ENCODE measurements at places on chromosomes 3 and 15.

DNA sequence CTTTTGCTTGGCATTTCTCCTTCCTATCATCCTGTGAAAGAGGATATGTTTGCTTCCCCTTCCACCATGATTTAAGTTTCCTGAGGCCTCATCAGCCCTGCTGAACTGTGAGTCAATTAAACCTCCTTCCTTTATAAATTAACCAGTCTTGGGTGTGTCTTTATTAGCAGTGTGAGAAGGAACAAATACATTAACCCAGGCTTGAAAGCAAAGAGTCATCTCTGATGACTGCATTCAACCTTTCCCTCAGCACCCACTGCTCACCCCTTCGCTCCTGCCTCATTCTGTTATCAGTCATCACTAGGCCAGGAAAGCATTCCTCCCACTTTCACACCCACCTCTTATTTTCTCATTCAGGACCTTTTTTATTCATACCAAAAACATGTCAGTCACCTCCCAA, 59.6 kb upstream of the CASR start:
- DNase-seq = no peak

DNA sequence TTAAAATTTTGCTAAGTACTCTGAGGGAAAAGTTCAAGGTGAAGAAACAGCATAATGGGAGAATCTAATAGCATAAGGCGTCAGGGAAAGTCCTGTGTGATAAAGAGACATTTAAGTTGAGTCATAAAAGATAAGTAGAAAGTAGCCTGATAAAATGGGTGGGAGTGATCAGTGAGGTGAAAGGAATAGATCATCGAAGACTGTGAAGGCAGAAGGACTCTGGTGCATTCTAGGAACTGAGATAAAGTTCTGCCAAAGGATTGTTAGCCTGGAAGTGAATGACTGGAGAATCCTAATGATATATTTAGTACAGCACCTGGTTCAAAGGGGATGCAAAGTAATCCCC, 149.9 kb downstream of the CFAP20DC start:
- no peak for DNase-seq

DNA sequence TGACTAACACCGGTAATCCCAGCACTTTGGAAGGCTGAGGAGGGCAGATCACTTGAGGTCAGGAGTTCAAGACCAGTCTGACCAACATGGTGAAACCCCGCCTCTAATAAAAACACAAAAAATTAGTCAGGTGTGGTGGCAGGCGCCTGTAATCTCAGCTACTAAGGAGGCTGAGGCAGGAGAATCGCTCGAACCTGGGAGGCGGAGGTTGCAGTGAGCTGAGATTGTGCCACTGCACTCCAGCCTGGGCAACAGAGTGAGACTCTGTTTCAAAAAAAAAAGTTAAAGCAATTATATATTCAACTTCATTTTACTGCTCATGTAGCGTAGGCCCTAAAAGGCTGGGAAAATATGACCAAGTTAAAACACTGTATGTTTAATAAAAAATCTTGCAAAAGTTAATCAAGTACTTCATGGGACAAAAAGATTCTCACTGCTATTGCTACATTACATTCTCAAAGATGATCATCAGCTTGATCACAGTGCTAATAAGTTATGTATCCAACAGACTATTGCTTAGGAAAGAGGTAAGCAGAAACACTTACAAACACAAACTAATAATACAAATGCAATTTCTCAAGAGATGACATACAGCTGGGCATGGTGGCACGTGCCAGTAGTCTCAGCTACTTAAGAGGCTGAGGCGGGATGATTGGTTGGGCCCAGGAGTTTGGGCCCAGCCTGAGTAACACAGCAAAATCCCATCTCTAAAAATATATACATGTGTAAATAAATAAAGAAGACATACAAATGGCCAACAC, 2.7 kb downstream of the COPS2 start:
- no peak for DNase-seq

GRCh38 chr3:102688556-102688930, 253.7 kb downstream of the ZPLD1 start:
- no peak for DNase-seq

GRCh38 chr15:82709081-82709420, 624 bp downstream of the AP3B2 start:
- DNase-seq = no peak

GRCh38 chr3:10939556-10939955, 53.0 kb upstream of the SLC6A1 start:
- DNase-seq = no peak

GRCh38 chr3:66648975-66649374, 148.2 kb upstream of the LRIG1 start:
- no peak for DNase-seq
